Temporal lobe (tissue), 4 donors: ENCODE measurements at places on chromosomes 7 and 10. TPM values are rescaled to one million over a fixed set of nuclear protein-coding genes. Genes with fewer than 3 reads are reported as not detected.

DEPP1 gene
- total RNA-seq, result 3.4 TPM

SPDYE1 gene
- total RNA-seq, result not detected

PGAM2 gene
- total RNA-seq, result 1.7 TPM

MYH16 gene
- not detected for total RNA-seq

CCDC146 gene
- total RNA-seq, result 11.8 TPM

VWDE gene
- 0.25 TPM for total RNA-seq

ZNF485 gene
- total RNA-seq, result 6.6 TPM

MYL10 gene
- total RNA-seq, result not detected
